Left ventricle myocardium superior (tissue), 1 donor: ENCODE measurements at places on chromosomes 16 and 17. TPM values are rescaled to one million over a fixed set of nuclear protein-coding genes. Genes with fewer than 3 reads are reported as not detected.

DNA sequence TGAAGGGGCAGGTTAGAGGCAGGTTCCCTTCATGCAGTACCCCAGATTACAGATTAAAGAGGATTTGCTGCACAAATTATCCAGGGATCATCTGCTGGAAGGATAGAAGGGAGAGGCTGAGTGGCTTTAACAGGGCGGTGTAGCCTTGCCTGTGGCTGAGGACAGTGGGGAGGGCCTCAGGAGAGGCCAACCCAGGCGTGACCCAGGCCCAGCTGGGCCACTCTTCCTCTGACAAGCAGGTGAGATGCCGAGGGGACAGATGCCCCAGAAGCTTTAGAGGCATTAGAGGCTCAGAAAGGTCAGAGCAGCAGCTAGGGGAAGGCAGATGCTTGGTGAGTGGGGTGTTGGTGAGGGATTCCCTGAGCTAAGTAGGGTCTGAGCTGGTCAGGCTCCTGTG lies 18.1 kb upstream of the MTMR4 start:
- no peak for DNase-seq

DNA sequence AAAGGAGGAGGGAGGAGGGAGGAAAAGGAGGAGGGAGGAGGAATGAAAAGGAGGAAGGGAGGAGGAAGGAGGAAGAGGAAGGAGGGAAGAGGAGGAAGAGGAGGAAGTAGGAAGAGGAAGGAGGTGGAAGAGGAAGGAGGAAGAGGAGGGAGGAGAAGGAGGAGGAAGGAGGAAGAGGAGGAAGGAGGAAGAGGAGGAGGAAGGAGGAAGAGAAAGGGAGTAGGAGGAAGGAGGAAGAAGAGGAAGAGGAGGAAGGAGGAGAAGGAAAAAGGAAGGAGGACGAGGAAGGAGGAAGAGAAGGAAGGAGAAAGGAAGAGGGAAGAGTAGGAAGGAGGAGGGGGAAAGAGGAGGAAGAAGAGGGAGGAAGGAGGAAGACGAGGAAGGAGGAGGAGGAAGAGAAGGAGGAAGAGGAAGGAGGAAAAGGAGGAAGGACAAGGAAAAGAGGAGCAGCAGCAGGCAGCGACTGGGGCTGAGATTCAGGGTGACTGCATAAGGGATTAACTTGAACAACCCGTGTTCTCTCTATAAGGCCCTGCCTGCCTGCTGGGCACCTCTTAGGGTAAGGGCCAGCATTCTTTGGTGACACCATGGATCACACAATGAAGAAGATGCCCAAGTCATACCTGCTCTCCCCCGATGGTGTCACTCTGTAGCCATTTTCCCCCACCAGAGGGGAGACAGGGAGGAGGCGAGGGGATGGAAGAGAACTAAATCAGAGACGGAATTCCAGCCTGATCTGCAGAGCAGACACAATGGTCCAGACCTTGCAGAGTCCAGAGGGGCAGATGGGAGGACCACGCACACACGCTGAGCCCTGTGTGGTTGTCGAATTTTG lies 1.4 kb upstream of the IL34 start:
- DNase-seq: no peak

The FOXN1 gene
- total RNA-seq: not detected

The CA10 gene
- not detected for total RNA-seq
